ENCODE measurements at places on chromosomes 16 and 17.
A peak's percentile ranks its signal among the peaks of the same experiment; 100 is the strongest.

DNA sequence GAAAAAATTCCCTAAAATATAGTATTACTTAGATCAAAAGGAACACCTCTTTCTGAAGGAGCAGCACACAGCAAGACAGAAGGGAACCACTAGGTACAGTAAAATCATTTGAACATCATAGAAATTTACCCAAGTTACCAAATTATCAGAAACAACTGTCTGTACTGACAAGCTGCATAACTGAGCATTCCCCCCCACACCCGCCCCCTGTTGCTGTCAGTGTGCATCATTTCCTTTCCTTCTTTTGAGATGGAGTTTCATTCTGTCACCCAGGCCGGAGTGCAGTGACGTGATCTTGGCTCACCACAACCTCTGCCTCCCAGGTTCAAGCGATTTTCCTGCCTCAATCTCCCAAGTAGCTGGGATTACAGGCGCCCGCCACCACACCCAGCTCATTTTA lies 120.7 kb downstream of the TRIM37 start:
- DNase-seq: no peak

DNA sequence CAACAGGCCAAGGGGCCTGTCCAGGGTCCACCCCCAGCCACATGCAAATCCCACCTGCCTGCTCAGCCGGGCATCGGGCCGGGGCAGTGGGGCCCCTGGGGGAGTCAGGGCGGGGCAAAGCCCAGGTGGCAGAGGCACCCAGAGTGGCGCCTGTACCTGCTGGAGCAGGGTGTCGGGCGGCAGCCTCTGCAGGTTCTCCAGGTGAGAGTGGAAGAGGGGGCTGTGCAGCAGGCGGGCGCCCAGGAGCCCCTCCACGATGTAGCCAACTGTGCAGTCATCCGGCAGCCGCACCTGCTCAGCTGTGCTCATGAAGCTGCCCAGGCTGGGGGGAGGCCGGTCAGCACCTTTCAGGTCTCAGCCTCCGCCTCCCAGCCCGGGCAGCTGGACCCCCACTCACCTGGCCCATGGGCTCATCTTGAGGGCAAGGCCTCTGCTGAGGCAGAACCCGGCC lies 2.1 kb downstream of the RFNG start:
- no peak for DNase-seq

DNA sequence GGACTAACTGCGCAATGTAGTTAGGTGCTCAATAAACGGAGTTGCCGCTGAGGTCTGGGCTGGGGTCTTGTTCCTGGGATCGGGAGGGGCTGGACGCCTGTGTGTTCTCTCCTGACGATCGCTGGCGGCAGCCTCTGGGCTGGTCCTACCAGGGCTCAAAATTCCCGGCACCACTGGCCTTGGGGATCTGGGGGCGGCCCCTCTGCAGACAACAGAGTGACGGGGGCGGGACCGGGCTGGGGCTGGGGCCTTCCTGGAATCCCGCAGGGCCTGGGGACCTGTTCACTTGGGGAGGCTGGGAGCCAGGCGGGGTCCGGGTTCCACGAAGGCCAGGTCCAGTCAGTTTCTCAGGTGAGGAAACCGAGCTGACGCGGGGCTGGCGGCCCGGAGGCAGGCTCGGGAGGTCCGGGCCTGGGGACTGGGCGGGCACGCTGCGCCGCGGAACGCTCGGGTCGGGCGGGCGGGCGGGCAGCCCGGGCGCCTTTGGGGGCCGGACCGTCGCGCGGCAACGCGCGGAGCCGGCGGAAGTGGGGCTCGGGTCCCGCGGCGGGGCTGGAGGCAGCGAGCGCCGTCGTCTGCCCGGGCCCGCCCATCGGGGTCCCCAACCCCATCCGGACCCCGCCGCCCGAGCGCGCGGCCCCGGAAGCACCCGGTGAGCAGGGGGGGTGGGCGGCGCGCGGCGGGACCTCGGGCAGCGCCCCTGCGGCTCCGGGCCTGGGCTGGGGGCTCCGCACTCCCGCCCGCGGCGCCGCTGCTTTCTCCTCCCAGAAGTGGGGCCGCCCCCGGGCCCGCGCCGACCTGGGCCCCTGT lies at the start of gene PIGQ:
PIGQ (plus strand) TSS at position 524 of the 810 bp plus-strand sequence. CDS start 4,107 bp downstream, outside the sequence.
- peak; percentile 60 for DNase-seq

GRCh38 chr17:60303406-60304099 lies 88.4 kb downstream of the USP32 start:
- DNase-seq: no peak

DNA sequence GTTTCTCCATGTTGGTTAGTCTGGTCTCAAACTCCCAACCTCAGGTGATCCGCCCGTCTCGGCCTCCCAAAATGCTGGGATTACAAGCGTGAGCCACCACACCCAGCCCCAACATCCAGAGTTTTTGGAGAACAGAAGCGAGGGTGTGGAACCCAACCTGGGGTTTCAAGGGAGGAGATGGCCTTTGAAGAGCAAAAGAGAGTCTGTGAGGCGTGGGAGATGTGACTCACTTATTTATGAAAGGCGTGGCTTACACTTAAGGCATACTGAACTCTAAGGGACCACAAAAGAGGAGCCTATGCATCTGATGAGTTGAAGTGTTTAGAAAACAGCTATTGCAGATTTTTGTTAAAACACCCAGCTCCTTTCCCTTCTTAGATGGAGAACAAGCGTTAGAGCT lies 18.9 kb downstream of the ARSG start:
- DNase-seq: peak; percentile 54
